ENCODE measurements at places on chromosomes 11 and 22.

DNA sequence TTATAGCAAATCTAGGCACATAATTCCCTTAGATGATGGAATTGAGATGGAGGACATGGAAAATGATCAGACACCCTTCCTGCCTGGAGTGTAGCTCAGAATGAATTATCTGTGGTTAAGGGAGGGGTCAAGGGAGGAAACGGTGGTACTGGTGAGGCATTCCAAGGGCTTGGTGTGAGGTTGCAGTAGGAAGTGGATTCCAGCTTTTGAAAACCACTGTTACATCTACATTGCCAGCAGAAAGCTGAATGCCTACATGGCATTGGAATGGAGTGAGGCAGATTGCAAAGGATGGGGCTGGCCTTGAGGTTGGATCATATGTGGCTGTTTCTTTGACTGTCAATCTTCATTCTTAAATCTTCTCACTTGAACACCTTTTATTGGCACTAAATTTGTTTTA, 684.4 kb downstream of the NTM start:
- DNase-seq = no peak

GRCh38 chr11:74485868-74486267, 7.7 kb downstream of the LIPT2 start:
- DNase-seq = no peak

- DNase-seq = no peak
These were observed 1124.3 kb downstream of the BRD1 start for GRCh38 chr22:48703265-48703941.

- no peak for DNase-seq
These were observed 61.3 kb upstream of the OR5P2 start for GRCh38 chr11:7858006-7858405.

DNA sequence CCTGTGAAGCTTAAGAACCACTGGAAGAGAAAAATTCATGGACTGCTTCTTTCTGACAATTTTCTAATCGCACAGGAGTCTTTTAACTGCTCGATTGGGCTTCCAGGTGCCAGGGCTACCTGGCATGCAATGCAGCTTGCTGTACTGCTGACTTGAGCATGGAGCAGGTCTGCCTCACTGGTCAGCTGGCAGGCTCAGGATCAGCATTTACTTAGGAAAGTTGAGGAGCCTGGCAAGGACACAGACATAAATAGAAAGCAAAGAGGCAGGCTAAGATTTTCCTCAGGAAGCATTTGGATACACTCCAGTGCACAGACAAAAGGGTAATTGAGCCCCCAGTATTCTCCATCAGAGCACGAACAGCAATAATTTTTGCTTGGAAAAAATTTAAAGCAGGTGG, 163.5 kb downstream of the CSNK2A3 start:
- no peak for DNase-seq

DNA sequence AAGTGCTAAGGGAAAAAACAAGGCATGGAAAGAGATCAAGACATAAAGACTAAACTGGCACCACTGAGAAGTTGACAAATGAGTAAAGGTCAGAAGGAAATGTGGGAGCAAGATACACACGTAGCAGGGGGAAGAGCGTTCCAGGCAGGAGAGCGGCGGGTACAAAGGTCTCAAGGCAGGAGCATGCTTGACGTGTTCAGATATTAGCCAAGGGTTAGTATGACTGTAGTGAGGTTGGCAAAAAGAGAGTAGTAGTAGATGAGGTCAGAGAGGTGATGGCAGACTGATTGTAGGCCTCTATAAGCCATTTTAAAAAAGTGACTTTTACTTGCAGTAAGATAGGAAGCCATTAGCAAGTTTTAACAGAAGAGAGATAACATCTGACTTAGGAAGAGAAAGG, 9.9 kb downstream of the SYT9 start:
- no peak for DNase-seq

GRCh38 chr11:74592063-74592440, 330 bp upstream of the POLD3 start:
- DNase-seq = no peak

GRCh38 chr11:73797457-73797856, 9.8 kb downstream of the MRPL48 start:
- no peak for DNase-seq

DNA sequence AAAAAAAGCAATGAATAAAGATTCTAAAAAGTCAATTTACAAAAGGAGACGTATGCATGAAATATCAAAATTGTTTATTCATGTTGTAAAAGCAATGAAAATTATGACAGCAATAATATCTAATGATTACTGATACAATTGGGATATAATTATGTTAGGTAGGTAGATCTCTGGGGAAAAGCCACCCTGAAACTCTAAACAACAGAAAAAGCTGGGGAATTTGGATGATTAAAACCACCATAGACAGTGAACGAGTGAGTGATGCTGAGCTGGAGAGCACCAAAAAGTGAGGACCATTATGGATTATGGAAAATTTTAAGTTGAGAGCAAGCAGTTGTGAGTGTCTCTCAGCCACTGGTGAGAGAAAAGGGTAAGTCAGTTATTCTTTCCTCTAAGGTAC, at the start of gene OR10G8:
Gene OR10G8 (plus strand): TSS at position 301 of the 400 bp plus-strand sequence. CDS start 2,825 bp downstream, outside the sequence.
- no peak for DNase-seq

DNA sequence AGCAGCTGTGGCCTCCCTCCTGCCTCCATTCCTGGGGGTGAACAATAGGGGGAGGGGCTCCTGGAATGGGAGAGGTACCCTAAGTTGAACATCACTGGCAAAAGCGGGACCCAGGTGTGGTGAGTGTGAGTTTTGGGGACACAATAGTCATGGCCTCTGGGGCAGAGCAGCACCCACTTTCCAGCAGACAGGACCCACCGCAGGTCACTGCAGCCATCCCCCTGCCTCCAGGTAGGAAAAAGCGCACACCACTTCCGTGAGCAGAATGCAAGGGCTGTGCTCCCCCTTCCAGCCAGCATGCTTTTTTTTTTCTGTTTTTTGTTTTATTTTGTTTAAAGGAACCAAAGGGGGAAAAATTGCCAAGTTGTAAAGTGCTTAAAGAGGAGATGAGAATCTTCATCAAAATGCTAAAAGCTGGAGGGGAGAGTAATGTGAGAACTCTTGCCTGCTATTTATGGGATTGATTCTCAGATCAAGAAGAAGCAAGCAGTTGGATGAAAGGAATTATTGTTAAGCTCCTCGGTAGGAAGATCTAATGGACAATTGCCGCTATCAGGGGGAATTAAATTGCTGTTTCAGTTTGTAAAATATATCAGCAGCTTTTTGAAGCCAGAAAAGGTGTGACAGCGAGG, 152.9 kb downstream of the FEZ1 start:
- DNase-seq = no peak
